NCI-H187 (cell line): ENCODE measurements at places on chromosomes 11 and 22.

DNA sequence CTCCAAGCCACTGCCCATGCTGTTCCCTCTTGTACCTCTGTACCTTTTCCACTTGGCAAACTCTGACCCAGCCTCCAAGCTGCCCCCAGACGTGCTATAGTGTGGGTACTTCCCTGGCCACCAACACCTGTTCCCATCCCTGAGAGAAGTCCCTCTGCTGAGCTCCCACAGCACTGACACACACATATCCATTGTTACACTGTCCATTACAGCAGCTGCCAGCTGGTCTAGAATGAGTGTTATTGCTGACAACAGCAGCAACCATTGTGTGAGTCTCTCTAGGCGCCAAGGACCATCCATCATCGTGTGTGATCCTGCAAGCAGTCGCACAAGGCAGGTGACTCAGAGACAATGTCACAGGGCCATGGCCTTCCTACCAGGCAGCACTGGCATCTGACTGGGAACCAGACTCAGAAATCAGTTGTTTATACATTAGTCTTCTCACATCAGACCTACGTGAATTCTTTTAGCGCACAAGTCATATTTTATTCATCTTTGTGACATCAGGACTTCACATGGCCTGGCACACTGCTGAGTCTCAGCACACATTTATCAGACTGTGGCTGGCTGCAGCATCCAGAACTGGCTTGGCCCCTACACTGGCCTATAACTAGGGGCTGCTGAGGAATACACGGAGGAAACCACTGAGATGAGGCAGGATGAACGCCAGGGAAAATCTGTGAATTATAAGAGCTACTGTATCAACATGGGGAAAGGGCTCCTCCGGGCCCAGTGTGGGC, 56.4 kb downstream of the SGSM3 start:
- DNase-seq: peak; percentile 62

DNA sequence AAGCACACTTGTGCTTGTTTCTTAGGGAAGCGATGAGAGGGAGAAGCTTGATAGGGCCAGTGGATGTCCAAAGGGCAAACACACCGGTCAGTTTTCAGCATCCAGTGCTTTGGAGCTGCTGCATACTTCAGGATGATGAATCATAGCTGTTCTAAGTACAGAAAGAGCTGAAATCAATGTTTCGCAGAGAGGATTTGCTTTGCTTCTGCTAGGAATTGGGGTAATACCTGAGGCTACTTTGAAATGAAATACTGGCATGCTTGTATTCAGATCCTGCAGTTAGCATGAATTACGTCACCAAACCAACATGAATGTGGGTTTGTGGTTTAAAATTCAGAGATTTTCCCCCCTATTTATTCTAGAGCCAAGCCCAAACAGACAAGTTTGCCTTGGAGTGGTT, 41.7 kb upstream of the SC5D start:
- DNase-seq: no peak

- no peak for DNase-seq
Observed at GRCh38 chr11:124278261-124278660, 22.1 kb downstream of the OR8G5 start.

DNA sequence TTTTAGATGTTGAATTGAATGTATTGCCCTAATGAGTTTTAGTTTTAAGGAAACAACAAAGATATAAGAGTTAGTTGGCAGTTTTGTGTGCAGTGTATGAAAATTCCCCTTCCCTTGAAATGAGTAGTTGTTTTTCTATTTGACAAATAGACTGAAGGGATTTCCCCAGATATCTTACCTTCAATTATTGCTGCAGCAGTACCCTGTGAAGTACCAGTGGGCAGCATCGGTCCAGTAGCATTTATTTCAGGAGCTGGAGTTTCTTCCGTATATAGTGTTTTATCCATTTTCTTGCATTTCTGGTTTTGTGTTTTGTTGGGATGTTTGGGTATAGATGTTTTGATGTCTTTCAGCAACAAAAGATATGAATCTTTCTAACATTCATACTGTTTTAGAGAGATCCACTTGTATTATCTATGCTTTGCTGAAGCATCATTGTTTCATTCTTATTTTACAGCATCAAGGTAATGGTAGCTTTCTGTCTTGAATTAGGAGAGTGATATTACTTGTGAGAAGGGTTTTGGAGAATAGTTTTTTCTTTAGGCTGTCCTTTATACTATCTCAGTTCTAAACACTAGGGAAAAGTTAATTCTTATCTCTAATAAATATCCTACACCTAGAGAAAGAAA, 7.4 kb downstream of the KMT2A start:
- no peak for DNase-seq

DNA sequence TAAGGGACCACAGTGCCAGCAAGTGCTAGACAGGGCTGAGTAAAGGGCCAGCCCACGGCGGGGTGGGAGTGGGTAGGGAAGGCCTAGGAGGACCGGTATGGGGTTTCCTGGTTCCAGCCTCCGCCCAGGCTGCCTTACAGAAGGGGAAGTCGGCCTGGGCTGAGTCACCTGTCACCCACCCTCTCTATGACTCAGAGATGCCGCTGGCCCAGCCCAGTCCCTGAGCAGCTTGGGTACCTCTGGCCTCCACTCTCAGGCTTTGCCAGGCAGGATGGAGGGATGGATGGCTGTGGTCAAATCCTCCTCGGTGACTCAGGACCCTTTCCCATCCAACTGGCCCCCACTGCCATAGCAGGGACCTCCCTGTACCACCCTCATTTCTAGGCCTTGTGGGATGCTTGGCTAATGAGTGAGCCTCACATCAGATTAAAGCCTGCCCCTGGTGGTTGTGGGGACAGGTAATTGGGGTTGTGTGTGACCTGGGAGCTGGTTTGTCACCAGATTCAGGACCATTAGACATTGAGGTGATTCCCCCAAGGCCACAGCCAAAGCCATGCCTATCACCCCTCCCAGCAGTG, 13.9 kb downstream of the SLC35E4 start:
- no peak for DNase-seq

GRCh38 chr11:122799406-122800105, 38.7 kb upstream of the CRTAM start:
- DNase-seq: no peak

DNA sequence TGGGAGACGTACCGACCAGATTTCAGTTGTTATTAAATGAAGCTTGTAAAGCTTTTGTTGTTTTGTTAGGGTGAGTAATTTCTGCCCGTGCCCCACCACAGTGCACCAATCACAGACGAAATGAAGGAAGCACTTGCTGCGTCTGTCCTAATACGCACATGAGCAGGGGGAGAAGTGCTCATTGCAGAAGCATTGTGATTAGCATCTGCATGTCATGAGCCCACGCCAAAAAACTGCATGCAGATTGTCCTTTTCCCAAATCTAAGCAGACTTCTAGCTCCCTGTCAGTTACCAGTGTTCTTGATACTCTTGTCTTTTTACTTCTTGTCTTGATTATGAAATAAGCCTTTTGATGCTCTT, 15.5 kb downstream of the RBX1 start:
- no peak for DNase-seq

GRCh38 chr11:78783846-78784245, 209.2 kb upstream of the NARS2 start:
- DNase-seq: no peak

- no peak for DNase-seq
Observed at GRCh38 chr22:46959369-46959768, 196.9 kb downstream of the TBC1D22A start.

GRCh38 chr22:37674951-37675929, at the start of gene LGALS1:
LGALS1 (plus strand) TSS chr22:37675636; CDS start chr22:37675703, 67 bp downstream.
- peak; percentile 22 for DNase-seq

- DNase-seq: no peak
Observed at GRCh38 chr11:10139656-10140055, 154.4 kb downstream of the SBF2 start.

GRCh38 chr11:116200564-116200963, 572.2 kb downstream of the BUD13 start:
- no peak for DNase-seq

DNA sequence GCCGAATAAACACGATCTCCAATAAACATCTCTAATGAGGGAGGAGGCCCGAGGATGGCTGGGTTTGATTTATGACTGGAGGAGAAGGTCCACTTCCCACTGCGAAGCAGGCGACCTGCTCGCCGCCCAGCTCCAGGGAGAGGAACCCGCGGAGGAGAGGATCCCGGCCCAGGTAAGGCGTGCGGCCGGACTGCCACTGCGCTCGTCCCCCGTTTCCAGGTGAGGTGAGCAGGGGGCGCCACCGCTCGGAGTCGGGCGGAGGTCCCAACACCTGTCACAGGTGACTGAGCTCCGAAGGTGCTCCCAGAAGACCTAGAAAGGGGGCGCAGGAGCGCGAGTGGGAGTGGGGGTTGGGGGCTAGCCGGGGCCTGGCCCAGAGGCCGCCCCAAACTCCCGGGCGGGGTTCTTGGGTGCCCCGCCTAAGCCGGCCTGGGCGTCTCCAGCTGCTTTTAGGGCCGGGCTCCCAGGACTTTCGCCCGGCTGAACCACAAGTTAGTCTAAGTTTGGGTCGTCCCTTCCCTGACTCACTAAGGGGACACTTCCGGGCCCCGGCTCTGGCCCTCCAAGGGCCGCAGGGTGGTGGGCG, 5.4 kb upstream of the PAX6 start:
- no peak for DNase-seq

GRCh38 chr22:31578171-31578570, 81.8 kb downstream of the SFI1 start:
- DNase-seq: no peak

DNA sequence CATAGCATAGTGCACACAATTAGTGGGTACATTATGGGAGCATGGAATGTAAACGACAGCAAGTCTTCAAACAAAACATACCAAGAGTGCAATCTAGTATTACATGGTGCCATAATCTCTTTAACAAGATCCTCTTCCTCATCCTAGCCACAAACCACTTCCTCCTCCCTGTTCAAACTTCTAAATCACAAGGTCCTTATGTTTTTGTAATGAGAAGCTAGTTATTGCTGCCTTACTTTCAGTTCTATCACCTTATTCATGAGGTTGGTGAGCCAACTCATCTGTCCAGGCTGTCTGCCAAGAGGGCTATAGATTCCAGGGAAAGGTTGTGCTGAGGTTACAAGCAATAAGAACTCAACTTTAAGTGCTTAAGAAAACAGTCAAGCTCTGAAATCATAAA, 195.4 kb upstream of the ARHGAP20 start:
- DNase-seq: no peak

DNA sequence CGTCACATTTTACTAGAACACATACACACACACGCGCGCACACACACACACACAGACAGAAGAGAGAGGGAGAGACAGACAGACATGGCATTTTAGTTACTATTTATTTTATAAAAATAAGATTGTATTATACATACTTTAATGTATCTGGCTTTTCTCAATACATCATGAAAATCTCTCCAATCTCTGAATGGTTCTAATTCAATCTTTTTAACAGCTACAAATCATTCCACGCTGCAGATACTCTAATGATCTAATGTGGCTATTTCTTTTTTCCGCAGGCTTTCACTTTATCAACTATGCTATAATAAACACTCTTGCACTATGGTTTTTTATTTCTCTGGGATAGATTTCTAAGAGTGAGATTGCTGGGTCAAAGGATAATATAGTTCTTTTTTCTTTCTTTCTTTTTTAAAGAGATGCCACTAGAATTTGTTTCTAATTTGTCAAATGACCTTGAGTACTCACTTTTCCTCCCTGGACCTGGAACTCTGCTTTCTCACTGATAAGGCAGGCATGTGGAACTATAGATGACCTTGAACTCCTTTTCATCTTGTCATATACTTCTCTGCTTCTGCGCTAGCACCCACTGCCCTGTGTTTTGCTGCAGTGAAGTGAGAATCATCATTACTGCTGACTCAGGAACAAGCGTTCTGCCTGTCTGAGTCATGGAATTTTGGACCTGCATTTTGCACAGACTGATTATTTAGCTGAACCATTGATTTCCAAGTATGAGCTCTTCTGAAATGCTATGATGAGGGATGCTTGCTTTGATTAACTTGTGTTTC, 4.9 kb upstream of the SLC6A5 start:
- no peak for DNase-seq

DNA sequence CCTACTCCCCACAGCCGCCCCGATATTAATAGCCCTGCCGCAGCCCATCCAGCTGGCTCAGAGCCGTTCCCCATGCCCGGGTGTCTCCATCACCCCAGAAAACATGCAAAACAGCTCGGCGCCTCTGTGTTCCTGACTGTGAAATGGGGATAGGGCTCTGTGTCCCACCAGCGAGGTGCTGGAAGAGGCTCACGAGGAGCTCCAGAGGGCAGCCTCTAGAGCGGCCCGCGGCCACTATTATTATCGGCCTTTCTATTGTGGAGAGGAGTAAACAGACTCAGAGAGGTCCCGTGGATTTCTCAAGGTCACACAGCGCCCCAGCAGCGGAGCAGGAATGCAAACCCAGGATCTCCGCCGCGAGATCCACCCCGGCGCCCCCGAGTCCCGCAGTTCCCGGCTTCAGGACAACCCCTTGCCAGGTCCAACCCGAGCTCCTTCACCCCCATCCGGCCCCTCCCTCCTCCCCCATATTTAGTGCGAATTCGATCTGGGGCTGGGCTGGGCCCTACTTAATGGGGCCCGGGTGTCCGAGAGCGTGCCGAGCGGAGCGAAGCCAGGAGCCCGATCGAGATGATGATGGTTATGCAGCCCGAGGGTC, at the start of gene ACTN3:
ACTN3 (plus strand) TSS at position 536 of the 598 bp plus-strand sequence; CDS start at position 571, 35 bp downstream.
- DNase-seq: no peak

- DNase-seq: no peak
Observed at GRCh38 chr11:17578958-17579357, 31.9 kb downstream of the OTOG start.

GRCh38 chr11:58866788-58867187, 22.3 kb upstream of the GLYATL2 start:
- no peak for DNase-seq

- no peak for DNase-seq
Observed at GRCh38 chr11:126499131-126499752, 143.8 kb downstream of the ST3GAL4 start.

DNA sequence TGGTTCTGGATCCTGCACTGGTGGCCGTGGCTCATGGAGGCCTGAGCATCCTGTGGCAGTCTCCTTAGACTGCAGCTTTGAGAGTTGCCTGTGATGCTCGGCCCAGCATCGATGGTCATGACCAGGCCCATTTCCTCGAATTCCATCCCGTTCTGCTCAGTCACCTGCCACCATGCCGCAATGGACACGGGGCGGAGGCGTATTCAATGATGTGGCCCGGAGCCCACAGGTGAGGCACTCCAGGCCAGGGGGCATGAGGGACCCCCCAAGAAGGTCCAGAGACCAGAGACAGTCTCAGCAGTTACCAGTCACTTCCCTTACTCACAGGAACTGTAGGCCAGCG, 53.6 kb downstream of the SHANK2 start:
- no peak for DNase-seq

- no peak for DNase-seq
Observed at GRCh38 chr11:78192223-78192719, 3.6 kb downstream of the USP35 start.
